ENCODE measurements at places on chromosomes 5 and 9.
A peak's percentile ranks its signal among the peaks of the same experiment; 100 is the strongest.

- no peak for DNase-seq
These were observed 46.5 kb downstream of the CXXC5 start for GRCh38 chr5:139694556-139695177.

GRCh38 chr5:32130865-32131264 is 43.3 kb downstream of the GOLPH3 start:
- no peak for DNase-seq

DNA sequence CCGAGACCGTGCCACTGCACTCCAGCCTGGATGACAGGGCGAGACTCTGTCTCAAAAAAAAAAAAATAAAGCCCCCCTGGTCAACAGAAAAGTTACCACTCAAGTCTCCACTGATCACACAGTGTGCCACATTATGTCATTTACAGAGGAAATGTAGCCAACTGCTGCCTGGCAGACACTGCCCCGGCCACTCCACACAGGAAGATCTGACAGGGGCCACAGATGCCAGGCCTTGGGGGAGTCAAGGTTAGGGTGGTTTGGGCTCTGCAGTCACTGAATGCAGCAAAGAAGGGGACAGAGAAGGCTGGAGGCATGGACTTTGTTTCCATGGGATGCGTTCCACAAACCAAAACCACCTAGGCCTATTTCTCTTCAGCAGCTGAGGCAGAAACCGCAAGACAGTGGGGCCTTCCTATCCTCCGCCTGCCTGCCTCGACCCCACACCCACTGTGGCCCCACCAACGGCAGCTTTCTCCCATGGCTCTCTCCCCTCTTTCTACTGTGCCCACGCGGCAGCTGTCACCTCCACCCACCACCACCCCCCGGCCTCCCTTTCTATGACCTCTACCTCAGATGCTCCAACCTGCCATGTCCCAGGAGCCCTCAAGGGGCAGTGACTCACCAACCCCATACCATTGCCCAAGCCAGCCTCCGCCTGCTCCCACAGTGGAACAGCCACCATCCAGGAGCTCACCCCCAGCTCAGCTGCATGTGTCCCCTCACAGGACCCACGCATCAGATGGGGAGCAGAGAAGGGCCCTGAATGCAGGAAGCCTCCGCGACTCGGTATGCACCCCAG is 12.4 kb downstream of the IPPK start:
- DNase-seq = no peak

DNA sequence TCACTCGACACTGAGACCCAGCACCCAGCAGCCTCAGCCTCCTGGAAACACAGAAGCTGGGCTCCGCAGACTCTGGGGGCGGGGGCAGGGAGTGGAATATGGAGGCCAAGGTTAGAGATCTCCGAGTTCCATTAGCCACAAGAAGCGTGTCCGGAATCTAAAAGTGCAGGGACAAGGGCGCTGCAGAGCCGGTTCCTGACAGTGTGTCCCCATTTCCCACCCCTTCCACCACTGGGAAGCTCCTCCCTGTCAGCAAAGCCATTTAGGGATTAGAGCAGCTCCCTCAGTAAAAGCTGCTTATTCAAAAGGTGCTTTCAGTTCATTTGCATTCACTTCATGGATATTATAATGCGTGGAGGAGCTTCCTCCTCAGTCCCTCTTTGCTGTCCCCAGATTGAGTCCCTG is 74.1 kb upstream of the HSPA9 start:
- DNase-seq = no peak

- DNase-seq = no peak
These were observed 4.5 kb downstream of the ANKRD55 start for GRCh38 chr5:56228631-56229030.

DNA sequence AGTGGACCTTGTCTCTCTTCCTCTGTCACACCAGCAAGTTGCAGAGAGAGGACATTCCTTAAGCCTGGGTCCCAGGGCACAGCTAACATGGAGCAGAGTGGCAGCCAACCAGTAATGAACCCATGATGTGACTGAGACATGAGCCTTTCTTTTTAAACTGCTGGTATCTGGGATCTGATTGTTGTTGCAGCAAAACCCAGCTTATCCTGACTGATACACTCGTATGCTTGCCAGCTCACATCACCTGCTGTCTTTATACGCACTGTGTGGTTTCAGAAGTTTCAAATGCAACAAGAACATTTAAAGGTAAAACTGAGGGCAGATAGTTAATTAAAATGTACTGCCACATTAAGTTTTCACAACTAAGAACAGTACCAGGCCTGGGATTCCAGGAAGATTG is 97.1 kb downstream of the HSD17B3 start:
- no peak for DNase-seq

- no peak for DNase-seq
These were observed 9.0 kb downstream of the RACK1 start for GRCh38 chr5:181234455-181235306.

GRCh38 chr9:14198047-14198840 is 115.7 kb downstream of the NFIB start:
- no peak for DNase-seq

GRCh38 chr9:137478962-137479861 is 20.1 kb upstream of the NSMF start:
- DNase-seq = peak; percentile 76

- DNase-seq = no peak
These were observed 345.6 kb downstream of the BNC2 start for GRCh38 chr9:16524823-16525222.

GRCh38 chr9:86039991-86040860 is 59.1 kb downstream of the GOLM1 start:
- DNase-seq = no peak

GRCh38 chr5:181058786-181059296 is 18.8 kb downstream of the BTNL9 start:
- DNase-seq = no peak

DNA sequence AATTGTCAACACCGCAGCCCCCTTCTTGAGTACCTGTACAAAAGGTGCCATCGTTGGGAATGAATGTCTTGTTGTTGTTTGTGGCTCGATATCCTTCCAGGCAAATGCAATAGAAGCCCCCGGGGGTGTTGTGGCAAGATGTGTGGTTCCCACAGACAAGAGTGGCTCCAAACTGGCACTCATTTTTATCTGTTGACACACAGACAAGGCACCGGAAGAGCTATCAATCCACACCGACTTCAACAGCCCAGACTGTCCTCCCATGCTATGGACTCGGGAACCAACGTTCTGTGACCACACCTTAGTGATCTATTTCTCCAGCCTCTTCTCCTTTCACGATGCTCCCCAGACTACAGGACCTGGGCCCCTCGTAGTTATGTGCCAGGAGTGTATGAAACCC is 25.9 kb downstream of the SUSD1 start:
- DNase-seq = no peak

DNA sequence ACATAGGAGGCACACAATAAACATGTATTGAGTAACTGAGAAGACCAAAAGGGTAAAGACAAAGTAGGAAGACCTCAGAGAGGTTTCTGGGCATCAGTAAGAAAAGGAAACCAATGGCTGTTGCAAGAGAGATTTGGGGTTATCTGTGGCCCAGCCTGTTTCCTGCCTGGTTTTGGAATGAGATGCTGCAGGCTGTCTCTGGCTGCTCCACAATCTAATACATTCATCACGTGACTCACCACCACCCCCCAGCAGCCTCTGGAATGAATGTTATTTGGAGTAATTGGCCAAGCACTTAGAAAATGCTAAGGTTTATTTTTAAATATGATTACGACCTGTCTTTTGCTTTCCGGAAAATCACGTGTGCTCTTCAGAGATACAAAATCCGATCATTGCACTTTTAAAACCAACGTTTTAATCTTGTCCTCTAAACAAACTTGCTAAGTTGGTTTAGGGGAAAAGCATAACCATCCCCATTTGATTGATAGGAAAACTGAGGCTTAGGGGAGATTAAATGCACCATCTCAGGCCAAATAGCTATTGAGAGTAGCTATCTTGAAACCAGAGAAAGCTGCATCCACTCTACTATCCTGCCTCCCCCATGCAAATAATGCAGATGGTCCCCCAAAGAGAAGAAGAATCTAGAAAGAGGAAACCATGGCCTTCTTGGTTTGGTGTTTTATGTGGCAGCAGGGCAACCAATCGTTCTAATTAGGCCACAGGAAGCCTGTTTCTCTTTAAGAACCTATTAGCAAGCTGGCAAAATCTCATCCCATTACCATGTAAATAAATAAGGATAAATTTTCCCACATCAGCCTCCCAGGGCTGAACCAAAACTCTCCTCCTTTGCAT is 151.8 kb upstream of the ADRA1B start:
- no peak for DNase-seq

- no peak for DNase-seq
These were observed 27.1 kb downstream of the CDH9 start for GRCh38 chr5:27011274-27011673.

- no peak for DNase-seq
These were observed 1625.6 kb upstream of the ACO1 start for GRCh38 chr9:30758726-30759446.

GRCh38 chr5:54653956-54654614 is 136.5 kb downstream of the SNX18 start:
- no peak for DNase-seq

GRCh38 chr9:125359011-125359410 is 97.4 kb downstream of the GAPVD1 start:
- DNase-seq = no peak

- no peak for DNase-seq
These were observed 186.7 kb downstream of the NTRK2 start for GRCh38 chr9:84856181-84856632.

DNA sequence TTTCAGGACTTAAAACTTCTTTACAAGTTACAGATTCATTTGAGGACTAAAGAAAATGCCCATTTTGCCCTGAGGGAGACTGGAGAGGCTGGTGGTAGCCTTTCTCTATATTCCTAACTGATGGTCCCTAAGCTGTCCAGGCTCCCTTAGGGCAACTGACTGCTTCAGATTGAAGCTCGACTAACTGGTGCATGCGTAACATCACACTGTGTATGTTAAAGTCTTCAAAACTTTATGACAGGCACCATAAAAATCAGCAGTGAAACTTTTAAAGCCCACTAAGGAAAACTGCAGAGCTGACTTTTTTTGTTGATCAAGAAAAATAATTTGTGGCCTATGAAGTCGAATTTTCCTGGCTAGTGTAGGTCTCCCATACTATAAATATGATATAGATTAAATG is 233.0 kb upstream of the RPS23 start:
- no peak for DNase-seq

DNA sequence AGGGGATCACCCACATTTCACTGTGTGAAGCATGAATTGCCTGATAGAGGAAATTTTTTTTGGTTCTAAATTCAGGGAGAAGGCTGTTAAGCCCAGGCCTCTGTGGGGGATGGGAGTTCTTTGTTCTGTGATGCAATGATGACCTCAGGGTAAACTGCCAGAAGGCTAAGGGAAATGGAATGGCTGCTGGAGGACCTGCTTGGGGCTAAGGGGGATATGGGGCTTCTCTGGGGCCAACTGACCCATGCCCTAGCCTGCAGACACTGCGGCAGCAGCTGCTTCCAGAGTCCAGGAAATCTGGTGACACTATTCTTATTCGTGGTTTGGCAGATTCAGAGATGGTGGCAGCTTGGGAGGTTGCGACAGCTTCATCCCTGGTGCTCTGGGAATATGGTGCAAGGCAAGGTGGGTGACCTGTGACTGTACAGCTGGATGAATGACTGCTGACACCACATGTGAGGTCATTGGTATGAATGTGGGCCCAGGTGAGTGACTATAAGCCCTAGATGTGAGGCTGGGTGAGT is 30.3 kb downstream of the VCP start:
- no peak for DNase-seq

DNA sequence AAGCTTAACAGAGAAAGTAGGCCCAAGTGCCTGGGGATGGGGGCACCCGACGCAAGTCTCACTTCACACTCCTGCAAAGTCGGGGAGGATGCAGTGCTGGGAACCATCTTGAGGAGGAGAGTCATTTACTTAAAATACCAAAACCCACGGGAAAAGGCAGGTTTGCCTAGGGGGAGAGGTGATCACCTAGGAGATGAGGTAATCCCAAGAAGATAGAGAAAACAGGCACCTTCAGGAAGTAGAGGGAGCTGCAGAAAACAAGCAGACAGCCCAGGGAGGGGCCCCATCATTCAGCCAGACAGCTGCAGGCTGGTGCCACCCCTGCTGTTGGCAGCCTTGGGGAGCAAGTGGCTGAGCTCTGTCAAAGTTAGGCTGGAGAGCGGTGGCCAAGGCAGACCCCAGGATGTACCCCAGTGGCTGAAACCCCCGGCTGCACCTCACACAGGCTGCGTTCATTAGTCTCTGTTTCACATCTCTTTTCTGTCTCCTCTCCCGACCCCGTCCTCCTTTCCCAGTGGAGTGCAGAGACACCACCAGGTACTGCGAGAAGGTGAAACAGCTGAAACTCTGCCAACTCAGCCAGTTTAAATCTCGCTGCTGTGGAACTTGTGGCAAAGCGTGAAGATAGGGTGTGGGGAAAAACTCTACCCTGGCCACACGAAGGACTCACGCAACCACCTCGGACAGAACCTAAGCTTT is 124.9 kb downstream of the SAXO1 start:
- DNase-seq = no peak

- DNase-seq = no peak
These were observed 61.0 kb upstream of the SARDH start for GRCh38 chr9:133799106-133799505.

DNA sequence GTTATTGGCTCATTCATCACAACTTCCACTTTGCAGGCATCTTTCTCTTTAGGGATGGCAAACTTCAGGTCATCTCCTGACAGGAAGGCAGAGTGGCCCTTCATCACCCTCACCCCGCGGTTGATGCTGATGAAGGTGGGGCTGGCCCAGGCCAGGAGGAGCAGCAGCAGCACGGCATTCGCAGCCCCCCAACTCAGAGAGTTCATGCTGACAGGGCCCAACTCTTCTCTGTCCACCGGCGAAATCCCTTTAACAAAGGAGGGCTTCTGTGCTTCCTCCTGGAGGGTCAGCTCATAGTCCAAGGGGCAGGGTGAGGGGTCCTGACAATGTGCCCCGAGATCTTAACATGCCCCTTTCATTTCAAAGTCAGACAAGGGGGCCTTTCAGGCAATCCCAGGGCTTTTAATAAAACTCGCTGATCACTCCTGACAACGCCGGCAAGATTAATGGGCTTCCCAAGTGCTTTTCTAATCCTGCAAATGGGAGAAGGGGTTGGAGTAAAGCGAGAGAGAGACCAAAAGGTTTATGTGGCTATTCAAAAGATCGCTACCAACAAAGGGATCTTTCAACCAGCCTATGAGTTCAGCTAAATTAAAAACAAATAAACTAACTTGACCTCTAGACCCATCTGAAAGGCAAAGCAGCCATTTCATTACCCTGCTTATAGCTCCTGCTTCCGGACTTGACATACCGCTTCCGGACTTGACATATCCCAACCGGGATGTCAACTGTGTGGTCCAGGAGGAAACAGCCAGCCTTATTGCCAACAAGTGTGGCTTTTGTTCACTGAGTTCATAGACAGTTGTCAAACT is 41.2 kb downstream of the FREM1 start:
- DNase-seq = no peak

- no peak for DNase-seq
These were observed 332.4 kb upstream of the CD180 start for GRCh38 chr5:67528953-67529352.
